Suppressor macrophage treated with lipopolysaccharide for 4 hours (primary cell): ENCODE measurements at places on chromosomes 7 and 10.
A peak's percentile ranks its signal among the peaks of the same experiment; 100 is the strongest.

GRCh38 chr7:98105942-98106544, 619 bp upstream of the LMTK2 start:
- no peak for DNase-seq

DNA sequence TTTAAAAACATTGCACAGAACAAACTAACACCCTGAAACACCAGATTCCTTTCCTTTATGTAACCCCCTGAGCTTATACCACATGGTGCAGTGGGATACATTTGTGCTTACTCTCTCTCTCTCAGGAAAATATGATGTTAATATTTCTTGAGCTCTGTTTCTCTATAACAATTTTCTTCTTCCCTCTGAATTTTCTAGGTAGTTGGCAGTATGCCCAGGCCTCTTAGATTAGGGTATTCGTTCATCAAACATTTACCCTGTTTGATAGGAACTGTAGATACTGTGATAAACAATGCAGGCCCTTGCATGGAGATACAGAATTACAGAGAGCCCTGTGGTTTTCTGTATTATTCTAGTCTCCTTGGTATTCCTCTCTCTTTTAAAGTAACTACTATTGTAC, 567.8 kb downstream of the IPMK start:
- DNase-seq = no peak

DNA sequence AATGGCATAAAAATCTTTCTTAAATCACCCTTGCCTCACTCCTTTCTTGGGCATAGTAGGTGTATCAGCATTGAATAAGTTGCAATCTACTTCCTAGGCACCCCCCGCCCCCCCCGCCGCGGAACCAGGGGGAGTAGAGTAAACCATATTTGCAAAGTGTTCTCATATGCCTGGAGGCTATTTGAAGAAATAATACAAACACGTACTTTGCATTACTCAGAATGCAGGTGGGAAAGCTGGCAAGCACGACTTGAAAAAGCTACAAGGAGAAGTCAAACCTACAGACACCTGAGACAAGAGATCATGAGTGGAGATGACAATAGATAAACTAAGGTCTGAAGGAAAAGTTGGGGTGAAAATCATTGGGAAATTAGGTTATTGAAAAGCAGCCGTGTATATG, 65.6 kb downstream of the POM121L12 start:
- no peak for DNase-seq

DNA sequence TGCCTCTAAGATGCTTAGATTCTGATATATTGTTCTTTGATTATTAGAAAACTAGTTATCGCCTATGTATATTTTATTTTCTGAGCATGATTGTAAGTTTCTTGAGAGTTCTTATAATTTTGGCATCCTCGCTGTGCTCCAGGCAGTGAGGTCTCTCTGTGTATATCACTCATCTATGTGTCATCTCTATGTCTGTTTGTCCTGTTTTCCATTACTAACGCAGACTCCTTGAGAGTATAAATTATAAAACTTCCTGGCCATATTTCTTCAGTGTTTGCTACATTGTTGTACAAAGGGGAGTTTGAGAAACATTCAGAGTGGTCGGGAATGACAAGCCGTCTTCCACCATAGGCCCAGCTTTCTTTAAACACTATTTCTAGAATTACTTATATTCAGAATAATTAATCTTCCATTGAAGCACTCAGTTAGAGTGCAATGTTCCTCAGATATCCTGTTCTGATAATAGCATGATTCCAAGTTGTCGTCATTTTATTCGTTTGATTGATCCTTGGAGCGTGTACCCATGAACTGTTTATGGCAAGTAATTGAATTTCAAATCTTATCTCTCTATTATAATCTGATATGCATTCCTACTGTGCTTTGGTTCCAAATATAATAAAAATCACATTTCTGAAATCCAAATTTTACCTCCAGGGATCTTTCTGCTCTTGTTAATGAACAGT, 206.6 kb downstream of the BAMBI start:
- DNase-seq = no peak

DNA sequence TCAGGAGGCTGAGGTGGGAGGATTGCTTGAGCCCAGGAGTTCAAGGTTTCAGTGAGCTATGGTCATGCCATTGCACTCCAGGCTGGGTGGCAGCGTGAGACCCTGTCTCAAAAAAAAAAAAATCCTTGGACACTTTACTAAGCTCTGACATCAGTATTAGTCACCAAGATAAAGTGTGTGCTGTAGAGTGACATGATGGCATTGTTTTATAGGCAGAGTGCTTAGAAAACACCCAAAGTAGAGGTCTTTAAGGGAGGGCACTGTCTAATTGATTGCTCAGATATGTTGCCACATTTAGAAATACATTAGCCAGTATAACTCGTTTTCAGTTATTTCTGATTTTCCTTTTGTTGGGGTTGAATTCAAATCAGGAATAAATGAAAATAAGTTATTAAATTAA, 235.9 kb downstream of the REEP3 start:
- DNase-seq = no peak

GRCh38 chr7:12747687-12748306, 60.4 kb downstream of the ARL4A start:
- no peak for DNase-seq

GRCh38 chr10:100022403-100022802, 12.7 kb upstream of the DNMBP start:
- DNase-seq = no peak

DNA sequence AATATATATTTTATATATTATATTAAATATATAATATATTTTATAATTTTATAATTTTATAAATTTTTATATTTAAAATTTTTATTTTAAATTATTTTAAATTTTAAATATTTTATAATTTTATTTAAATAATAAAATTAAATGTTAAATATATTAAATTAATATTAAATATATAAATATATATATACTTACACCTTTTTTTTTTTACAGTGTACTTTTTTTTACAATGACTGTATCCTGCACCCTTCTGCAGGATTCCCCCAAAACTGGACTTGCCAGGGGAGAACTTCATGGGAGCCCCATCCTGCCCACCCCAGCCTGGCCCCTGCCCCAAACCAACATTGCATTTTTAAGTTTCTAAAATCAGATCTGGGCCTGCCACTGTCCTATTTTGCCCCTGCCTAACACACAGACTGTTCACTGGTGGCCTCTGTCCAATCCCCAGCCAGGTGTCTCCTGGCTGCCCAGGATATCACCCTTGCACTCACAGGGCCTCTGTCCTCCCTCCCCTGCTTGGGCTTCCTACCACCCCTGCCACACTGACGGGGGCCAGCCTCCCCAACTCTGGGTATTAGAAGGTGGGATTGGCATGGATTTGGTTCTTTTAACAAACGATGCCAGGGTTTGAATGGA, 138.0 kb downstream of the ADCY1 start:
- no peak for DNase-seq

- DNase-seq = no peak
These were observed 205.7 kb downstream of the KIAA1217 start for GRCh38 chr10:24414597-24414996.

DNA sequence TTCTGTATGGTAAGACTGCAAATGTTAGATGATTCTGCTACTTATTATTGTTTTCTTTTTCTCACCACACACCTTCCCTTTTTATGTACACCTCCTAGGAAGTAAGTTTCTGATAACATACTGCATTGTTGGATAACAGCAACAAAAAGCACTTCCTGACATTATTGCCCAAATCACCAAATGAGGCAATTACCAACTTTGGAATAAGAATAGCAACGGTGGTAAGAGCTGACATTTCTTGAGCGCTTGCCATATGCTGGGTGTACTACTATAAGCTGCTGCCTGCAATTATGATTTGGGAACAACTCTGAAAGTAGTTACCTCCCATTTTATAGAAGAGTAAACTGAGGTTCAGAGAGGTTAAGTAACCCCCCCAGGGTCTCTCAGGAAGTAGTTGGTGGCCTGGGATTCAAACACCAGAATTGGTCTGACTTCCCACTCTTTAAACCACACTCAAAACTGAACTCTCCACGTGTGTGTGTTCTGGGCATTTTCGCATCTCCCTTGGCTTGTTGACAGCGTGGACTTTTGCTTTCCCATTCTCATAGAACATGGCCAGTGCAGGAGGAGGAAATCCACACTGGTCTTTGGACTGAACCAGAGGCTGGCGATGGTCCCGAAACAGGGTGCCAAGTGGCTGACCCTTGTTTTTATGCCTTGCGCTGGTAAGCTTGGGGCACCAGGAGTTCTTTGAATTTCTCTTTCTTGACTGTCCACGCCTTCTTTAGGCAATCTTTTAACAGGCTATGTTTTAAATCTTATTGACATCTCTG, 71.4 kb downstream of the TCF7L2 start:
- DNase-seq = no peak

DNA sequence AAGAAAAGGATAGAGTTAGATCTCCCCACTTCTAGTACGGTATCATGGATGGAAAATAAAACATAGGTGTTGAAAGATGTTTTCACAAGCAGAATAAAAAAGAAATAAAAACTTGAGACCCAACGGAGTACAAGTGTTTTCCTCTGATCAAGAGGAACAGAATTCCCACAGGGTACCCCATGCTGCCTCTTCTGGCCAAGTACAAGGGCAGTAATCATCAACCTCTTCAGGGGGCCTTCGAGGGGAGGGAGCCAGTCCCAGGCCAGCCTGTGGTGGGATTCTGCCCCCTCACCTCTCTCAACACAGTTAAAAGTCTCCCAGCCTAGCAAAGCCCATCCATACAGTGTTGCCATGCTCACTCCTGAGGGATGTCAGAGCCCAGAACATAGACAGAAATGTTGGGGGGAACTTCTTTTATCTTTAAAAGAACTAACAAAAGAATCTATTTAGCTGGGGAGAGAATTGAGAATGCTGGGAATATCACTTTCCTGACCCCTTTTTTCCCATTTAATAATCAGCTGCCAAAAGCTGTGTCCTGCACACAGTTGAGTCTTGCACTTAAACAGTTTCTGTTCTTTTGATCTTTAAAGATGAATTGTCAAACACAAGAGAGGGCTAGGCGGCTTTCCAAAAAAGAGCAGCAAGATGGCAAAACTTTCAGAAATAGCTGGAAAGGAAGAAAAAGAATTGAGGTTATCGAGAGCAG, 101.7 kb downstream of the PTN start:
- no peak for DNase-seq

DNA sequence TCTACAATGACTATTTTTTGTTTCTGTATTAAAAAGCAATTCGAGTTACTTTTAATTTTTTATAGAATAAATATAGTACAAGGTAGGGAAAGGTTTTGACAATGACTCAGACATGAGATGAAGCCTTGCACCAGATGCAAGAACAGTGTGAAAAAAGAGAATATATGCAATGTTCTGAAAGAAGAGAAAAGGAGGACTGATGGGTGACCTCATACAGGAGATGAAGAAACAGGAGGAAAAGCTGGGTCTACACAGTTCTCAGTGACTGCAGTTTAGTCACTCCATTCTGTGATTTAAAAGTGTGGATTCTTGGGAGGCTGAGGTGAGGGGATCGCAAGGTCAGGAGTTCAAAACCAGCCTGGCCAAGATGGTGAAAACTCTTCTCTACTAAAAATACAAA, 38.3 kb upstream of the YAE1 start:
- DNase-seq = no peak

- no peak for DNase-seq
These were observed 23.3 kb upstream of the PAPSS2 start for GRCh38 chr10:87636313-87636915.

DNA sequence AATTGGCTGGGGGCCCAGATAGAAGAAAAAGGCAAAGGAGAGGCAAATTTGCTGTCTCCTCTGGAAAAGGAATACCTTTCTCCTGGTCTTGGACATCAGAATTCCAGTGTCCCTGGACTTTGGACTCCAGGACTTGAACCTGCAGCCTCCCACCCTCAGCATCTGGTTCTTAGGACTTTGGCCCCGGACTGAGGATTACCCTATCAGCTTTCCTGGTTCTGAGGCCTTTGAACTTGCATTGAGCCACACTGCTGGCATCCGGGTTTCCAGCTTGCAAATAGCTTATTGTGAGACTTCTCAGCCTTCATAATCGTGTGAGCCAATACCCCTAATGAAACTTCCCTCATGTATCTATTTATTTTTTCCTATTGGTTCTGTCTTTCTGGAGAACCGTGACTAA, 68.3 kb downstream of the DNAH11 start:
- DNase-seq = no peak

DNA sequence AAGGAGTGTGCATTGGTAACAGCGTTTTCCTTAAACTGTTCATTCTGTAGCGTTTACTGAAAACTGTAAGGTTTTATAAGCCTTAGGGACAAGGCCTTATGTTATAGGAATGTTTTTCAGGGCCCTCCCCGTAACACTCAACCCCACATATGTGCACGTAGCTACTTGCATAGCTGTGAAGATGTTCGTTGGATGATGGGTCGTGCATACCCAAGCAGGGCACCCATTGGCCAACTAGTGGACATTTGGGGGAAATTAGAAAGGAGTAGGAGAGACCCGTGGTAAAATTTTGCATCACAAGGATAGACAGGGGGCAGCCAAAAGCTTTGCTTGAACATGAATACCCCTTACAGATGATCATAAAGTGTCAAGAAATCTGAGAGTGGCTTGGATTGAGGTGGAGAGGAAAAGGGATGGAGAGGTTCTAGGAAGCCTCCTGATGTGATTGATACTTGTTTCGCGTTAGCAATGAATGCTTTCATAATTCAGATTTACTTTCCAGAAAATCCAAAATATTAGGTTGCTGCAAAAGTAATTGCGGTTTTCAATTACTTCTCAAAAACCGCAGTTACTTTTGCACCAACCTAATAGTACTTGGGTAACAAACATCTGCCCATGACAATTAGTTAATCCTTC, 878 bp downstream of the SEC61A2 start:
- DNase-seq = peak; percentile 55

GRCh38 chr10:98610836-98611235, 164.1 kb upstream of the HPS1 start:
- no peak for DNase-seq

GRCh38 chr10:130810856-130811255, 500.7 kb downstream of the TCERG1L start:
- no peak for DNase-seq

DNA sequence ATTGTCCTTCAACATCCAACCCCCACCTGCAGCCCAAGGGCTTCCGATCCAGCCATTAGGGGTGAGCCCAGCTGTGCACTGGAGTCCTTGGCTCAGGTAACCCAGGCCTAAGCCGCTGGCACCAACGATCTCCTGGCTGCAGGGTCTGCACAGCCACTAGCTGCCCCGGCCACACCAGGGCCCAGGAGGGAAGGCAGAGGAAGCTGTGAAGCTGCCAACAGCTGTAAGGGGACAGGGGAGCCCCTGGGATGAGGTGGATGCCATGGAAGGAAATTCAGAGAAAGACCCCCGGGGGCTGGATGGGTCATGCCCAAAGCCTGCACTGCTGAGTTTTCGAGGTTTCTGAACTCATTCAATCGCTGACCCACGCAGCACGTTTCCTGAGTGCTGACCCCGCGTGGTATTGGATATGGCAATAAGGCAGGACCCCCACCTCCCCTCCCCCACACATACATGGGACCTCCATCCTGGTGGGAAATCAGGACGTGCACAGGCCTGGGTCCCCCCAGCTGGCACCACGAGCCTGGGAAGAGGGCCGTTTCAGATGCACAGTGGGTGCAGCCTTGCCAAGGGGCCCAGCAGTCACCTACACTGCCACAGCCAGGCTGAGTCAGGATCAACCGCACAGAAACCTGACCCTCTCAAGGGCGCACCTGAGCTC, 170.3 kb downstream of the DIP2C start:
- DNase-seq = no peak

GRCh38 chr10:72846238-72846637, 47.3 kb upstream of the OIT3 start:
- no peak for DNase-seq
